RPMI8226 (cell line): ENCODE measurements at places on chromosomes 5 and 9.
A peak's percentile ranks its signal among the peaks of the same experiment; 100 is the strongest.

DNA sequence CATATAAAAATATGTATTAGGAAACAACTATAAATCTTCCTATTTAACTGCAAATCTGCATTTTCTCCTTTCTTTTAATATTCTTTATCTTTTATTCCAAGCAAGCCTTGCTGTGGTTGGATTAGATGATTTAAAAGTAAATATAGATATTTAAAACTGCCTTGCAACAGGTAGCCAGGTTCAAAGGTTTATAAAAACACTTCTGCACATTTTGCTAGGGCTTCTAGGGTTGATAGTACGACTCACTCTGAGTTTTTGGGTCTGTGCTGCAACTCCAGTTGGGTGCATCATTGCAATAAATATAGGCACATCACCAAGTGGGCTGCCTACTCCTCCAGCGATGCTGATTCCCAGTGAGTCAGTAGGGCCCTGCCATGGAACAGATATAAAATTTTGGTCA, 167.7 kb downstream of the MPDZ start:
- no peak for DNase-seq

- DNase-seq: no peak
Observed at GRCh38 chr9:83477571-83477970, 60.6 kb downstream of the FRMD3 start.

GRCh38 chr9:126704157-126704891, 90.6 kb downstream of the LMX1B start:
- DNase-seq: peak; percentile 54

DNA sequence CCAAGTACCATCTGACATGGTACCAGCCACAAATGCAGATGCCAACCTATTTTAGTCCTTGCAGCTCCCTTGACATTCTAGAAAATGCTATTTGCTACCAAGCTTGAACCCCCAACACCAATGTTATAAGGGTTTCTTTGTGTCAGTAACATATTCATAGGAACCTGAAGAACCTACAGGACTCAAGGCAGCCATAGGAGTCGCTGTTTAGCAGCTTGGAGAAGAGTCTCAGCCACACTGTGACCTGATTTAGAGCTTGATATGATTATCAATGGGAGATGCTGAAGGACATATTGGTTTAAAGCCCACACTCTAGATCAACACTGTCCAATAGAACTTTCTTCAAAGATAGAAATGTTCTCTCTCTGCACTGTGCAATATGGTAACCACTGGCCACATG, 6.4 kb upstream of the ZFR start:
- DNase-seq: peak; percentile 13

DNA sequence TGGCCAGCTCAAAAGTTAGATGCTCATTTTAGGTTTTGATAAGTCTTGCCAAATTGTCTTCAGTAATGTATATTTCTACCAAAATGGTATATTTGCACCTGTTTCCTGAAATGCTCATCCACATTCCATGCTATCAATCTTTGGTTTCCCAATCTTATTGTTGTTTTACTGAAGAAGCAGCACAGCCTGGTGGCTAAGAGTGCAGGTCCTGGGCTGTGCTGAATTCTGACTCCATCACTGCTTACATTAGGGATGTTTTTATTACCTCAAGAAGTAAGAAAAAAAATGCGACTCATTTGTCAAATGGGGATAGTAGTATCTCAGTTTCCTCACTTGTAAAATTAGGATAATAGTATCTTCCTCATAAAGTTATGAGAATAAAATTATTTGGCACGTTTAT, 13.6 kb upstream of the S100Z start:
- no peak for DNase-seq

DNA sequence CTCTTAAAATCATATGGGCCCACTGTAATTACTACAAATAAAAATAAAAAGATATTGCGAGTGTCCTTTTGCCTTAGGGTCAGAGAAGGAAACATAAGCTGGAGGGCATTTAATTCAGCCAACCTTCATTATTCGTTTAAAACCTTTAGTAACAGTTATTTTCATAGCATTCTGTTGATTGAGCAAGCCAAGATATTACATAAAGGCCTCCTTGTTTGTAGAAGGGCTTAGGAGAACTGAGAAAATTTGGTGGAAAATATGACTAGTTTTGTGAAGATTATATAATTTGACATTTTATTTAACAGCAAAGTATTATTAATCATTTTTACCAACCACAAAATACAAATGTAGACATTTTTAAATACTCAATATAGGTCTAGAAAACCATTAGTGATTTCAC, 62.2 kb downstream of the COX7C start:
- no peak for DNase-seq

DNA sequence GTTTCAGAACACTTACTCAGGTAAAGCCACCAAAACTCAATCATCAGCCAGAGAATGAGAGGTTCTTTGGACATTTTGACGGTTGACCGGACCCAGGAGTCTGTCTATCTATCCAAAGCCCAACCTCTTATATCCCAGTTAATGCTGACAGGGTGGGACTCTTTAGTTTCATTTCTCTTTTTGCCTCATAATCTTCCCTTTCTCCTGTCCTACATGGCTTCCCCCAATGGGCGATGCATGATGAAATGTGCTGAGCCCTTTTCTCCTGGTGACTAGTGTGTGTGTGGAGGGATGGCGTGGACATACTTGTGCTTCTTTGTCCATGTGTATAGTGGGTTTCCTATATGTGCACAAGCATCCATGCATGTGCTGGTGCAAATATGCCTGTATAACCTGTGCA, at the start of gene TIMD4:
TIMD4 (minus strand) TSS at position 102 of the 400 bp plus-strand sequence; CDS start at position 74, 28 bp downstream.
- no peak for DNase-seq

- DNase-seq: no peak
Observed at GRCh38 chr5:154937186-154937717, 759 bp downstream of the GEMIN5 start.

- DNase-seq: no peak
Observed at GRCh38 chr5:87137283-87137682, 130.4 kb upstream of the RASA1 start.

- DNase-seq: no peak
Observed at GRCh38 chr9:37943345-37944265, 39.7 kb upstream of the SLC25A51 start.

DNA sequence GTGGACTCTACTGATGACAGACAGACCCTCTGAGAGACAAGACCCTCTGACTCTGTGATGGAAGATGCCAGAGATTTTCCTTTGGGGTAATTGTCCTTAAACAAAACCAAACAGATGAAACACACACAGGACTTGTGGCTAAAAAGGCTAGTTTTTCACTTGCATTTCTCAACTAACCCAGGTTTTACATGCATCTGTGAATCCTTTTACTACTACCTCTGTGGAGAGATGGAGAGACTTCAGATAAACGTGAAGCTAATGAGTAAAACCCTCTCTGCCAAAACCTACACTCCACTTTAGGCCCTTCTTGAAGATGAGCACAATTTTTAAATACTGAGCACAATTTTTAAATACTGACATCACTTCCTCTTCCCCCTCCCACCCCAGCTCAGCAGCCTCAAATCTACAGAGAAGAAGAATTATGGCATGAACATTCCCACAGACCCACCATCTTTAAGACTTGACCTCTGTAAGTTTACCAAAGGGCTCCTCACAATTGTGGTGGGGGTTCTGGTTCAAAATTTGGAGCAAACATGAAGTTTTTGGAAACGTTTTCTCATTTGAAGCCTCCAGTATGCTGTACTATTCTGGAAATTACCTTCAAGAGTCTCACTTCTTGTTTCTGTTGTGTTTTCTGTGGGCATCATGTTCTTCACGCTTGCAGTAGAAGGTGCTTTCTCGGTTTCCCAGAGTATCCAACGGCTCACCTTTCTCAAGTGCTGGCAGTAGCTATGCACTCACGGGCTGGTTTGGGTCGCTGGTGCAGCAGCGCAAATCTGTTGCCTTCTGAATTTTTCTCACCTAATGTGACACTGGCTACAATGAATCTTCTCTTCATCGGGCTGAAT, 42.7 kb downstream of the ACER2 start:
- DNase-seq: no peak

DNA sequence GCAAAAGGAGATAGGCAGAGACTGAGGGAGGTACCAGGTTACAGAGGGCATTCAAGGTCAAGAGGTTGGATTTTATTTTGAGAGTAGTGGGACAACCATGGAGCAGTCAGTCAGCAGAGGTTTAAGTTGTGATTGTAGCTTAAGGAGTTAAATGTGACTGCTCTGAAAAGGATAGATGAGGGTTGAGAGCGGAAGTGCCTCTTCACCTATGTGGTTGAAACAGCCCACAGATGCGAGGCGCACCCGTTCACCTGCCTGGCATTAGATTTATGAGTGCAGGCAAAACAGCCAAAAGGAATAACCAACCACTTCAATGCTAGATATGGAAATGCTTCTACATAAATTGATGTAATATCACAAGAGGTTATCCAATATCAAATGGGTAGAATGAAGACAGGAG, 8.4 kb downstream of the ZNF474 start:
- peak; percentile 35 for DNase-seq

DNA sequence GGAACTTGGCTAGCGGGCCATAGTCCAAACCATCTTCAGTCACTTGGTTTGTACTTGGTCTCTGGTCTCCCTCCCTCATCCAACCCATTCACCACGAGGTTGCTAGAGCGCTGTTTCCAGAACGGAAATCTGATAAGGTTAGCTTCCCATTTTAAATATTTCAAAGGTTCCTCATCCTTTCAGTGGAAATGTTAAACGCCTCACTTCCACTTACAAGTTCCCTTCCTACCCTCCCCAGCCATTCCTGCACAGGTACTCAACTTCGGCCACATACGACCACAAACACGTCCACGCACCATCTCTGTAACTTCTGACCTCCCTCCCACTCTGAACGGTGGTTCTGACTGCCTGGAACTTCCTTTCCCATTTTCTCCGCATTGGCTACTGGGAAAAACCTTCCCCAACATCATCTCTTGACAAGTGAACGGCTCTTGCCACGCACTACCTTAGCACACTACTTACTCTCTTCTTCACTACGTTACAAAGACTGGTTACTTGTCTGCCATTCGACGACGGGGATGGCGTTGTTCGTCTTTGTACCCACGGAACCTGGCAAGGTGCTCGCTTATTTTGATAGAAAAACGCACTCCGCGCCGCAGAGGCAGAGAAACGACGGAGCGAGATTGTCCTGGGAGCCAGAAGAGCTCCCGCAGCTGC, 629 bp downstream of the CCNH start:
- DNase-seq: peak; percentile 51

- no peak for DNase-seq
Observed at GRCh38 chr9:69589156-69589555, 83.0 kb downstream of the APBA1 start.

DNA sequence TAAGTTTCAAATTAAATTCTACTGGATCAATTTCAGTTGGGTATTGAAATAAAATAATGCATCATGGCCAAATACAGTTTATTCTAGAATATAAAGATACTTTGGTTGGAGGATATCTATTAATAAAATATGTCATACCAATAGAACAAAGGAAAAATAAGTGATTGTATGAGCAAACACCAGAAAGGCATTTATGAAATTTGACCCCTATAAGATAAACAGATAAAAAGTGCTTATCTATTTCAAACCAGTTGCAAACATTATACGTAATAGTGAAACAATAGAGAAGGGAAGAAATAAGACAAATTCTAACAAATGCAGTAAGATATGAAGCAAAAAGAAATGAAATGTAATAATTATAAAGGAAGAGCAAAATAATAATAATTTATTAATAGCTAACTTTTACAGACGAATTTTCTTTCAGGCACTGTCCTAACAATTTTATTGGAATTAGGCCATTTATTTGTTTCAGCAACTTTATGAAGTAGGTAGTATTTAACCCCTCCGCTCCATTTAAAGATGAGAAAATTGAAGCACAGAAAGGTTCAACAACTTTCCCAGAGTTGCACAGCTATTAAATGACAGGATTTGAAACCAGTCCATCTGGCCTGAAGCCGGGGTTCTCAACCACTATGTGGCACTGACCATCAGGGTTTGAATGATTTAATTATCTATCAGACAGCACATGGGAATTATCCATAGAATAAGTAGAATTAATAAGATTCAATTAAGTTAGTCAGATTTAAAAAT, 20.8 kb downstream of the ANKRD55 start:
- no peak for DNase-seq

- DNase-seq: peak; percentile 24
Observed at GRCh38 chr5:124056326-124056990, 544.5 kb downstream of the CSNK1G3 start.

DNA sequence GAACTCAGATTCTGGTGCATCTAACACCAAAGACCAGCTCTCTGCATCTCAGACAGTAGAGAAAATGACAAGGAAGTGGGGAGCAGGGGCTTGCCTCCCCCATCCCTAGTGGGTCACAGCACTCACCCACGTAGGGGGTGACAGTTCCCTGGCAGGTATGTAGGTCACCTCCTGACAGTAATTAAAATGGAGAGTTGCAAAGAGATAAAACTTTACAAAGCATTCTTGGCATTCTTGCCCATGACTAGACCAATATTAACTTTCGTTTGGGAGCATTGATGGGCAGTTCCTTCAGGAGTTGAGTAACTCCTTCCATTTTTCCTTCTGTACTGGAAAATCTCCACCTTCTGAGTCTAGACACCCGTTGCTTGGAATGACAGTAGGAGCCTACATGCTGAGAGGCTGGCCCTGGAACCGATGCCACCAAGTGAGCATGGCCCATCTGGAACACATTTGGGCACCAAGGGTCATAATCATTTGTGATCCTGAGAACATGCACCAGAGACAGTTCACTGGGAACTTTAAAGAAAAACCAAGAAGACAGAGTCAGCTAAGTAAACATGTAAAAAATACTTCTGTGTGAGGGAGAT, 81.5 kb upstream of the MSX2 start:
- no peak for DNase-seq

GRCh38 chr5:160565376-160565775, 143.7 kb downstream of the PTTG1 start:
- DNase-seq: no peak

DNA sequence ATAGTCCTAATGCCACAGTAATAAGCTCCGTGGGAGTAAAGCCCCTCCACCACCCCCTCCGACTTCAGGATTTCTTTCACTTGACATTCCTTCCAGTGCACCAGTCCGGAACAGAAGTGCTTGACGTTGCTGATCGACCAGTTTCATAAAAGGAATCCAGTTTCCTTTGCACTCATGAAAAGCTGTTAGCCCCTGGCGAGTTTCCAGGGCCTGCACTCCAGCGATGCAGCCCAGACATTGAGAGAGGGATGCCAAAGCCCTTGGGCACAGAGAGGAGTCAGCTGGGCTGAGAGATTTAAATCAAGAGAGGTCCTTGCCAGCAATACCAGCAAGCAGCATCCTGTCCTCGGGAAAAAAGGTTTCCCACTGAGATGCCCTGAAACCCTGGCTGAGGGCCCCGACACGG, 170.1 kb downstream of the GABBR2 start:
- peak; percentile 21 for DNase-seq

DNA sequence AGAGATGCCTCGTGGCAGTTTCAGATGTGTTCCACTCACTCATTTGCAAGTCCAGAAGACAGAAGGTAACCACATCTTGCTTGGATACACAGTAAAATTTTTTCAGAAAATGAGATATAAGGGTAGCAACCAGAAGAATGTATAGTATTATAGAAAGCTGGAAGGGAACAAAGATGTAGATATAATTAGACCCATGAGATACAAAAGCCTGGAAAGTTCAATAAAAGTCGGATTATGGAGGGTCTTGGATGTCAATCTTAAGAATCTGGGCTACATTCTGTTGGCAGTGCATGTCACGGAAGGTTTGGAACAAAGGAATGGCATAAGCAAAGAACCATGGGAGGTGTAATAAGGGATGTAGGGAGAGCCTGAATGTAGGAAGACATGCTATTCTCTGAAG, 5.1 kb upstream of the CEP78 start:
- no peak for DNase-seq

- no peak for DNase-seq
Observed at GRCh38 chr5:81794226-81794625, 43.3 kb upstream of the SSBP2 start.
